ENCODE measurements at places on chromosomes 6 and 20.
A peak's percentile ranks its signal among the peaks of the same experiment; 100 is the strongest.

DNA sequence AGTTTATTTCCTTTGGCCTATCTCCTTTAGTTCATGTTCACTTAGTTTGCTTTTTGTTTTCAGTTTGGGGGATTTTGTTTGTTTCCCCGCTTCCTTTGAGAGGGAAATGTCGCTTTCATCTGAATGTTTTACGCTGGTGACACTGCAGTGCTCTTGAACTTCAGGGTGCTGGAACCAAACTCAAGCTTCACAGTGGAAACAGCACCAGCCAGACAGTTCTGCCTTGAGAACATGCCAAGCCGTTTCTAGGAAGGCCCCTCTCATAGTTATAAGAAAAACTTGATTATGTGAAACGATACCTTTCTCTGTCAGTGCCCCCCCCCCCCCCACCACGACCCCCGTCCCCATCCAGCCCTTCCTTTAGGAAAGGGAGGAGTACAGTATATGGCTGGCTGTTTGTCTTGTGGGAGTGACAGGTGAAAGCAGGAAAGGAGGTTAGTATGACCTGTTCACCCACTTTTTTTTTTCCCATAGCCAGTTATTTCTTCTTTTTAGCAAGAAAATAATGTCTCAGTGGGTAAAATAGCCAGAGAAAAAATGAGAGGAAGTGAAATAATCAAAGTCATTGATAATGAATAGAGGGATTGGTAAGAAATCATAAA lies 130.1 kb downstream of the LRRC1 start:
- DNase-seq = no peak

DNA sequence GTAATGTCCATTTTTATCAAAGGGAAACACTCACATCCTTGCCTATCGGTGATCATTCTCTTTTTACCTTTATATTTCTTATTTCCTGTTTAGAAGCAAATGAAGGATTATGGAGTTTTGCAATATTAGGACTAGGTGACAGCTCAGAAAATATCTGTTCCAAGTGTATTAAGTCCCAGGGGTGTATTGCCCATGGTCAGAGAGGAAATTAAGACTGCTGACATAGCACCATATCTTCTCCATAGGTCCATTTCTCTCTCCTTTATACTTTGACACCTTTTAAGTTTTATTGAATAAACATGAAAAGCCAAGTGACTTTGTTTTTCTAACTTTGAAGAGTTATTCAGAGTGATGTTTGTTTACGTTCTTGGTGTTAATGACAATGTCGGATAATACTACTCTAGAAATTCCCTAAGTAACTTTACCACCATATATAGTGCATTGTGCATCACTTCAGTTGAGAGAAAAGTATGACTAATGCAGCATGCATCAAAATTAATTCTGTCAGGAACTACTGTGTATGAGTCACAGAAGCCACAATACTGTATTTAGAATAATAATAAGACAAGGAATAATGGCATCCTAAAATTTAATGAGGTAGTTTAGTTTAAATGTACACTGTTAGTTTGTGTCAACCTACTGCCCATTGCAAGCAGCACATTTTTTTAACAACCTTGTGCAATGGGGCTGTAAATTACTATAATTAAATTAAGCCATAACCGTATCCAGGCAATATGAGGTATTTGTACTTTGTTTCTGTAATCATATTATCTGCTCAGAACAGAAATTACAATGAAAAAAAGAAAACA lies 474.4 kb upstream of the RNF217 start:
- peak; percentile 17 for DNase-seq

GRCh38 chr20:57198132-57199072 lies 68.0 kb downstream of the BMP7 start:
- no peak for DNase-seq

DNA sequence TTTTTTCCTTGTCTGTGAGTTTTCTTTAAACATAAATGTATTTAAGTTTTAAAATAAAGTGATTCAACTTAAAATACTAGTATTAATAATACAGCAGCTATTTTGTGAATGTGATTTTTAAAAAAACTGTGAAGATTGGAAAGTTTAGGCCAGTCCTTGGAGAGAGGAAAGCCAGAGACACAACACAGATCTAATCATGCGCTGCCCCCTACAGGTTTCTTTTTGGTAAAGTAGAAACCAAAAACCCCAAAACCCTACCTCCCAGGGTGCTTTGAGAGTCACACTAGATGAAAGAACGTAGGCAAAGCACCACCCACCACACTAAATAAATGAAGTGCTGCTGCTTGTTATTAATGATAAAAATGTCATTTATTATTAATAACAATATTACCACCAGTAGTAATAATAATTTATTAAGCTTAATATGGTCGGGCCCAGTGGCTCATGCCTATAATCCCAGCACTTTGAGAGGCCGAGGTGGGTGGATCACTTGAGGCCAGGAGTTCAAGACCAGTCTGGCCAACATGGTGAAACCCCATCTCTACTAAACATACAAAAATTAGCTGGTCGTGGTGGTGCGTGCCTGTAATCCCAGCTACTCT lies 33.7 kb downstream of the SLC9A8 start:
- DNase-seq = peak; percentile 36

- DNase-seq = no peak
Measured at GRCh38 chr6:150894935-150895552, 29.5 kb downstream of the MTHFD1L start.
